ENCODE measurements at places on chromosomes 11 and 22. TPM values are rescaled to one million over a fixed set of nuclear protein-coding genes. Genes with fewer than 3 reads are reported as not detected.

The BLID gene
- total RNA-seq, result 46.5 TPM

The TRIM66 gene
- total RNA-seq, result 8.3 TPM

The PARVA gene
- total RNA-seq, result 80.9 TPM

The DCDC1 gene
- 0.30 TPM for total RNA-seq

The TMEM191B gene
- 0.97 TPM for total RNA-seq

The MIAT gene
- total RNA-seq, result 1.2 TPM

The LDHAL6A gene
- total RNA-seq, result not detected

The FBLN1 gene
- total RNA-seq, result 80.2 TPM

The SLC22A25 gene
- not detected for total RNA-seq

The DBX1 gene
- total RNA-seq, result not detected

The PRODH gene
- total RNA-seq, result not detected

The AMOTL1 gene
- total RNA-seq, result 38.6 TPM

The NXPE1 gene
- not detected for total RNA-seq

The ACR gene
- total RNA-seq, result not detected

The MYOD1 gene
- total RNA-seq, result not detected

The RIBC2 gene
- total RNA-seq, result 0.30 TPM

The GAL3ST1 gene
- total RNA-seq, result 0.18 TPM

The CRYBB1 gene
- total RNA-seq, result not detected

The HTR3A gene
- not detected for total RNA-seq

The MRTFA gene
- total RNA-seq, result 31.5 TPM

The NRXN2 gene
- total RNA-seq, result 6.4 TPM

The SCGB1A1 gene
- total RNA-seq, result not detected

The ZBTB16 gene
- not detected for total RNA-seq

The FGF19 gene
- total RNA-seq, result not detected

The RNF26 gene
- total RNA-seq, result 13.2 TPM

The LSP1 gene
- total RNA-seq, result 2.7 TPM

The DSCAML1 gene
- not detected for total RNA-seq

The MOV10L1 gene
- total RNA-seq, result 14.8 TPM

The EMID1 gene
- total RNA-seq, result not detected

The PDHX gene
- 68.6 TPM for total RNA-seq

The MMP7 gene
- not detected for total RNA-seq

The PLEKHA7 gene
- 0.18 TPM for total RNA-seq

The OR56A1 gene
- total RNA-seq, result under 0.01 TPM

The PCSK7 gene
- total RNA-seq, result 70.0 TPM

The GGTLC3 gene
- total RNA-seq, result not detected

The SYT13 gene
- not detected for total RNA-seq

The KCNE3 gene
- 4.5 TPM for total RNA-seq
